ENCODE measurements at places on chromosomes 2 and 18.

DNA sequence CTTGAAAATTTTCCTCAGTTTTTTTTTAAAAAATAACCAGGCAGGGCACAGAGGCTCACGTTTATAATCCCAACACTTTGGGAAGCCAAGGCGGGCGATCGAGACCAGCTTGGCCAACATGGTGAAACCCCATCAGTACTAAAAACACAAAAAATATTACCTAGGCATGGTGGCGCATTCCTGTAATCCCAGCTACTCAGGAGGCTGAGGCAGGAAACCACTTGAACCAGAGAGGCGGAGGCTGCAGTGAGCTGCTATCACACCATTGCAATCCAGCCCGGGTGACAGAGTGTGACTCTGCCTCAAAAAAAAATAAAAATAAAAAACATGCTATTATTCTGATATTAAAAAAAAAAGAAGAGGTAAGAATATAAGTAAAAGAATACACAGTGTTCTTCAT lies 191.0 kb downstream of the ZEB2 start:
- DNase-seq: no peak

GRCh38 chr2:28507796-28508764 lies 12.2 kb downstream of the PLB1 start:
- no peak for DNase-seq

DNA sequence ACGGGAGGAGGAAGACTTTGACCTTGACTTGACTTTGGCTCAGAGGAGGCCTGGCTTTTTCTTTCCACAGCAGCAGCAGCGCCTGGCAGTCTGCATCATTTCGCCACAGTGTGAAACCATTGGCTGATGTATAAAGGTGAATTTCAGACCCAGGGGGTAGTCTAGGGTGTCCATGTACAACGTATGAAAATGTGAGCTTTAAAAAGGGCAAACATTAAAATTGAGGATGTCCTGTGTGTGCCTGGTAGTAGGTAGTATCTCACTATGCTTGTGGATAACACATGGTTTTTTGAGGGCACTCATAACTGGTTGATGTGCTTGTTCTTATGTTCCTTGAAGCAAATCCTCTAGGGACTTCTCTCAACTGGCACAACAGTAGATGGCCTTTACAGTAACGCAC lies 86.1 kb downstream of the LPIN1 start:
- DNase-seq: no peak

DNA sequence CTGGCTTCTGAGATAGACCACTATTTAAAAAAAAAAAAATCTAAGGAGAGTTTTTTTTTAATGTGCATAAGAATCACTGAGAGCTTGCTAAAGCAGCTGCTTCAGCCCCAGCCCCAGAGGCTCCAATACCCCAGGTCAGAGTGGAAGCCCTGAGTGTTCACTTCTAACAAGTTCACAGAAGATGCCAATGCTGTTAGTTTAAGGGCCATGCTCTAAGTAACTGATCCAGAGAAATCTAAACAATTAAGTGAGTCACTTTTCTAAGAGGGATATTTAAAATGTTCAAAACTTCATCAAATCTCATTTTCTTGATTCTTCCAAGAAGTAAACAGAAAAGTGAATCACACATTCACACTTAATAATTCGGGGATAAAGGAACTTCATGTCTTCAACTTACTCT lies 126.4 kb upstream of the CD226 start:
- DNase-seq: no peak

- DNase-seq: no peak
These were observed 20.8 kb downstream of the CCDC85A start for GRCh38 chr2:56204556-56204955.

DNA sequence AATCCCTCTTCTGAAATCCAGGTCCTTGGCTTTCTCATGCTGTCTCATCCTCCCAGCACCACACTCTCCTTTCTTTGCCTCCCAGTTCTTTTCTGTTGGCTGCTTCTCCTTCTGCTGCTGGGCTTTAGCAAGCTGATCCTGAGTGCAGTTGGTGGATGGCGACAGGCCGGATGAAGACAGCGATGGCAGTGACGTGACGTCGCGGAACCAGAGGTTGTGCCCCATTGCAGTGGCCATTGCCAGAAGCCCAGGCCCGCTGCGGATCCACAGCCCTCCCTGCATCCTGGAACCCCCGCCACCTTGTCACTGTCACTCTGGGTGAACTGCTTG lies 75.2 kb downstream of the EIPR1 start:
- no peak for DNase-seq
